CD8-positive, alpha-beta memory T cell (primary cell): ENCODE measurements at places on chromosomes 13 and 19.

DNA sequence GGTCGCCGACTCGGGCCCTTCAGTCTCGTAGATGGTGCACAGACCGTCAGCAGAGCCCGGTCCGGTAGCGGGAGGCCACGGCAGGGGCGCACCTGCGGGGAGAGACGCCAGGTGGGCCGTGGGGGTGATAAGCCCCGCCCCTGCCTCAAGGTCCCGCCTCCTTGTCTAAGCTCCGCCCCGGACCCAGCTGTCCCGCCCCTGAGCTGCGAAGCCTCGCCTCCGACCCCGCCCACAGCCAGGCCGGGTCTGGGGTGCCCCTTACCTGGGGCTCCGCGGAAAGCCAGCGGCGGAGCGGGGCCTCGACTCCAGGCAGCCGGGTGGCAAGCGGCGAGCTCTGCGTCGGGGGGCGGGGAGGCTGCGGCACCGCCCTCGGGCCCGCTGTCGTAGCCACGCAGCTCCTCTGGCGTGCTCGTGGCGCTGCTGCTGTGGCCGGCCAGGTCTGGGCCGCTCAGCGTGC lies 4.7 kb downstream of the PRR36 start:
- DNase-seq: peak; percentile 93

- DNase-seq: no peak
Measured at GRCh38 chr19:55241143-55241934, 12.8 kb upstream of the TMEM86B start.

- no peak for DNase-seq
Measured at GRCh38 chr13:43377149-43377548, 353.8 kb downstream of the DNAJC15 start.

- no peak for DNase-seq
Measured at GRCh38 chr13:78604782-78605611, 1.6 kb upstream of the POU4F1 start.

DNA sequence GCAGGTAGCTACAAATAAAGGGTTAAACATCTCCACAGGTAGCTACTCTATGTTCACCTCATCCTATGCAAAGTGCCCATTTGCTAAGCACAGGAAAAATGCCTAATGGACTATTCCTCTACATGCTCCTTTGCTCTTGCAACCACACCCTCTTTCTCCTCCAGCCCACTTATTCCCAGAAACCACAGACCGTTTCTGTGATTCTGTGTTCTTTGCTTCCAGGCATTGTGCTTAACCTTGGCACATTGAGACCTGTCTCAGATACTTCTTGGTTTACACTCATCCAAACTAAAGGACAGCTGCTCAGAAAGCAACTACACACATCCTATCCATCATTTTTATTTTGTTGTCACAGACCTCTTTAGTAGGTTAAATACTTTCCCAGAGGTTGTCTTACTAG lies 785.0 kb upstream of the MIR17HG start:
- DNase-seq: no peak

GRCh38 chr19:12899891-12900518 lies 9.0 kb downstream of the GCDH start:
- no peak for DNase-seq

- DNase-seq: no peak
Measured at GRCh38 chr19:14890643-14891379, 4.9 kb upstream of the OR7A17 start.

DNA sequence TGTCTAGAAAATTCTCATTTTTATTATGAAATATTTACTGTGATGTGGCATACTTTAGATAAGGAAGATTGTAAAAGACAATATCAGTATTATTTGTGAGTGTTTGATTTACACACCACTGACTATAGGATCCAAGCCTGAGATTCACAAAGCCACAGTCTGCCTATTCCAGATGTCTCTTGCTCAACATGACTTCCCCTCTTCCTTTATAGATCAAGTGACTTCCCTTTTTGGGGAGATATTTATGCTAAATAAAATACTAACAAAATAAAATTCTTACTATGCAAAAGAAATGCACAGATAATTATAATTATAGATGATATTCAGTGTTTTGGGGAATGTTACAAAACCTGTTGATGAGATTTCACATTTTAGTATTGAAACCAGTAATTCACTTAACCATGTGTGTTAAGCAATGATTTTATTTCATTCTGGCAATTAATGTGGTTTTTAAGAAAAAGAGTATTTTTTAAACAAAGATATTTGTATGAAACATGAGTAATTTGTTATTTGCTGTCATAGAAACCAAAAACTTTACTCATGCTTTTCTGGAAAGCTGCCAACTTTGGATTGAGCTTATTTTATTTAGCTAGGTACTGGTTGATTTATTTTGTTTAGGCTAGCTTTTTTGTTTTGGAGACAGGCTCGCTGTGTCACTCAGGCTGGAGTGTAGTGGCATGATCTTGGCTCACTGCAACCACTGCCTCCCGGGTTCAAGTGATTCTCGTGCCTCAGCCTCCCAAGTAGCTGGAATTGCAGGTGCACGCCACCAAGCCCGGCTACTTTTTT lies 13.7 kb upstream of the GPR183 start:
- DNase-seq: peak; percentile 52

GRCh38 chr19:47891923-47892666 lies 6.0 kb upstream of the SULT2A1 start:
- no peak for DNase-seq

DNA sequence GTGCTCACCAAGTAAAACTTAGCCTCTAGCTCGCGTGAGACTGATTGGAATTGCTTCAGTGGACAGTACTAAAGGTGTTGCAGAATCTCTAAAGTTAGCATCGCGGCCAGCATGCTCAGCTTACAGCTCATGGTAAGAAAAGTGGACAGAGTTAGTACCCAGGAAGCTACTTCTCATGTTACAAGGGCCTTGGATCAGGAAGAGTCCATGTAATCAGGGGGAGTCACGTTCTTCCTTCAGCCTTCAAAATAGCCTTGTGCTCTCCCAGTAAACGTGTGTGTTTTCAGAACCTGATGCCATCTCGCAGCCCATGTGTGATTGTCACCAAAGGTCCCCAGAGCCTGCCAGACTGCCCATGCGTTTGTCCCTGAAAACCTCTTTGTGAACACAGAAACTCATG lies 195.8 kb upstream of the RNF113B start:
- DNase-seq: no peak

- DNase-seq: no peak
Measured at GRCh38 chr13:45393941-45394570, 24.1 kb downstream of the SLC25A30 start.
